ENCODE measurements at places on chromosomes 16 and 17.
A peak's percentile ranks its signal among the peaks of the same experiment; 100 is the strongest.

GRCh38 chr16:14289692-14290340 is 218.7 kb downstream of the MRTFB start:
- DNase-seq: peak; percentile 31

DNA sequence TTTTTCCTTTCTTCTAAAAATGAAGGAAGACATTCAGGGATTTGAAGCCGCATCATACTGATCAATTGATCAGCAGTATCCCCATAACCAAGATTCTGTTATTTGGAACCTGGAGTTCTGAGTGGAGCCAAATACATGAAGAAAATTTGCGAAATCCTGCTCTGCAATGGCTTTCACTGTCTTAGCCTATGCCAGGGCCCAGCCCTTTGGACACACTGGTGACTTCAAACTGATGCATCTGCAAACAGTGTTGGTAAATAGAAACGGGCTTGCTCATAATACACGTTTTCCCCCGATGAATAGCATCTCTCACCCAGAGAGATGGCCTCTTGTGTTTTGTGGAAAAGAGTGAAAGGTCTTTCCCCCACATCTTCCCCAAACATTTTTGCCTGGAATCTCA is 87.6 kb upstream of the TOX3 start:
- no peak for DNase-seq

GRCh38 chr17:34847938-34848337 is 113.3 kb downstream of the CCT6B start:
- no peak for DNase-seq

DNA sequence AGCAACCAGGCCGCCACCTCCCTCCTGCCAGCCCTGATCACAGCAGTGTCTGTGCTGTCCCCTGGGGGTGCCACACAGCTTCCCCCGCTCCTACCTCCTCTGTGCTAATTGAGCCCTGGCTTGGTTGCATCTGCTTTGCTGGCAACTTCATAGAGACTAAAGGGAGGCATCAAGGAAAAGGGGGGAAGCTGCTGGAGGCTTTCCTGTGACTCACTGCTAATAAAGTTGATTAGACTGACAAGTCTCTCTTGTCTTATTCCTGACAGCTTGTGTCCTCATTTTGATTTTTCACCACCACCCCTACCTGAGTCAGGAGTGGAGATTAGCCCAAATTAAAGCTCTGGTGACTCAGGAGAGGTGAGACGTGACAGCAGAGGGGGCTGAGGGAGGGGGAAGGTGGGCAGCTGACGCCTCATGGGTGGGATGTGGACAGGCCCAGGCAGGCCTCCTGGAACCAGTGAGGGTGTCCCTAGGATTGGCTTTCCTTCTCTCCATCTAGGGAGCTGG is 310.0 kb downstream of the CBLN1 start:
- peak; percentile 29 for DNase-seq

DNA sequence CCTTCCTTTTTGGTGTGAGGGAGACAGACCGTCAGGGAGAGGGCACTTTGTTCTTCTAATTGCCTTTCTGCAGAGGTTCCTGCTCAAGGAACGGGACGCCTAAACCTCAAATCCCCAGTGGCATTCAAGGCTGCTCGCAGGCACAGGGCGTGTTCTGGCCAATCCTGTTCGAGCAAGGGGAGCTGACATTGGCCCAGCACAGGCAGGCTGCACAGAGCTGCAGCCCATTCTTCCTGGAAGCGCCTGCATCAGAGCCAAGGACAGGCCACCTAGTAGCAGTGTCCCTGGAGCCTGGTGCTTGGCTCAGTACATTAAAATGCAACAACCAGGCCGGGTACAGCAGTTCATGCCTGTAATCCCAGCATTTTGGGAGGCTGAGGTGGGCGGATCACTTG is 72.2 kb upstream of the CREBBP start:
- no peak for DNase-seq

DNA sequence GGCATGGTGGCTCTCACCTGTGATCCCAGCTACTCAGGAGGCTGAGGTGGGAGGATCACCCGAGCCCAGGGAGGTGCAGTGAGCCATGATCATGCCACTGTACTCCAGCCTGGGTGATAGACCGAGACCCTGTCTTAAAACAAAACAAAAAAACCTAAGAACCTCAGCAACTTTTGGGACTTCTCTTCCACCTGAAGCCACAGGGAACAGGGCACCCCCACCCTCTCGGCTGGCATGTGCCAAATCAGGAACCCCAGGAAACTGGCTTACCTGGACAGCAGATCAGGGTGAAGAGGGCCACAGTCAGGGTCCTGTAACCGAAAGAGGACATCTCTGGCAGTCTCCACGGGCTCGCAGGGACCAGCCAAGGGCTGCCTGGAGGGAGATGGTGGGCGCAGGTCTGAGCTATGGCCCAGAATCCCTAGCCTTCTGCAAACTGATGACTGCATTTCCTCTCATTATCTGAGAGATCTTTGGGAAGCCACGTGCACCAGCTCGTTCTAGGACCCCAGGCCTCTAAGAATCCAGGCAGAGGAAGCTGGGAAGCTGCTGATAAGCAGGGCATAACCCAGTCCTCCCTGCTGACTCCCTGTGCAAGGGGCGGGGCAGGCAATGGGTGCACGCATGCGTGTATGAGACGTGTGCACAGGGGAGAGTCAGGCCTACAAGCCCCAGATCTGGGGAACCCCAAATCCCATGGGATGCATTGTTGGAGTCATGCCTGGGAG is 8.4 kb downstream of the PRR29 start:
- no peak for DNase-seq

GRCh38 chr16:14672403-14672971 is 21.6 kb downstream of the PLA2G10 start:
- no peak for DNase-seq

DNA sequence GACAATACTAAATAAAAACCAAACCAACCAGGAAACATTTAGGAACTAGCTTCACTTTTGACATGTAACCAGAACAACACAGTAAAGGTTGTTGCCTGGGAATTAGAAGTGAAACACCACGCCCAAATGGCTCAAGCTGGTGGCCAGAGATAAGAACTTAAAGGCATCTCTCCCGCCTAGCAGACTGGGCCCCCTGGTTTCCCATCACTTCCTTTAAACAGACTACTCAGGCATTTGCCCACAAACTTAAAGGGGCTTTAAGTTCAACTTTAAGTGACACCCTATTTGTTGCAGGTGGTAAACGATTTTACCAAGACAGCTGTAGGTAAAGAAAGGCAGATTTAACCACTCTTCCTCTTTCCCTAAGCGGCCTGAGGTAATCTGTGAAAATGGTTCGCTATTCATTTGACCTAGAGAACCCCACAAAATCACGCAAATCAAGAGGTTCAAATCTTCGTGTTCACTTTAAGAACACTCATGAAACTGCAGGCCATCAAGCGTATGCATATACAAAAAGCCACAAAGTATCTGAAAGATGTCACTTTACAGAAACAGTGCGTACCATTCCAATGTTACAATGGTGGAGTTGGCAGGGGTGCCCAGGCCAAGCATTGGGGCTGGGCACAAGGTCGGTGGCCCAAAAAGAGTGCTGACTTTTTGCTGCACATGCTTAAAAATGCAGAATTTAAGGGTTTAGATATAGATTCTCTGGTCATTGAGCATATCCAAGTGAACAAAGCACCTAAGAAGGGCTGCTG is 40.8 kb upstream of the BPTF start:
- no peak for DNase-seq

- DNase-seq: peak; percentile 9
These were observed 17.6 kb upstream of the SP2 start for GRCh38 chr17:47878203-47879027.

- DNase-seq: peak; percentile 91
These were observed 658 bp downstream of the TNFRSF12A start for GRCh38 chr16:3020604-3021448.

GRCh38 chr17:17917394-17917793 is 54.8 kb downstream of the TOM1L2 start:
- DNase-seq: no peak

- DNase-seq: no peak
These were observed 18.1 kb downstream of the TRPV2 start for GRCh38 chr17:16433514-16433913.

DNA sequence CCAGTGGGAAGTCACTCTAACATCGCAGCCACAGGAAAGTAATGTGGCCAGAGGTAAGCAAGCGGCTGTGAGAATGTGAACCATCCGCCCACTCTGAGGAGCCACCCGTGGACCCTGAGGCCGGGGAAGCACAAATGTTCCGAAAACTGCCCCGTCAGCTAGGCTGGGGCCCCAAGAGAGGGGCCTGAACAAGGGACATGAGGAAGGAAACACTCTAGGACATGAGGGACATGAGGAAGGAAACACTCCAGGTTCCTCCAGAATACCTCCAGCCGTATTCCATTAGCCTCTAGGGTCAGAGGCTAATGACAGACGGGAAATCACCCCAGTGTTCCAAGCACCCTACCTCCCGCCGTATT is 317 bp downstream of the TEFM start:
- DNase-seq: no peak

DNA sequence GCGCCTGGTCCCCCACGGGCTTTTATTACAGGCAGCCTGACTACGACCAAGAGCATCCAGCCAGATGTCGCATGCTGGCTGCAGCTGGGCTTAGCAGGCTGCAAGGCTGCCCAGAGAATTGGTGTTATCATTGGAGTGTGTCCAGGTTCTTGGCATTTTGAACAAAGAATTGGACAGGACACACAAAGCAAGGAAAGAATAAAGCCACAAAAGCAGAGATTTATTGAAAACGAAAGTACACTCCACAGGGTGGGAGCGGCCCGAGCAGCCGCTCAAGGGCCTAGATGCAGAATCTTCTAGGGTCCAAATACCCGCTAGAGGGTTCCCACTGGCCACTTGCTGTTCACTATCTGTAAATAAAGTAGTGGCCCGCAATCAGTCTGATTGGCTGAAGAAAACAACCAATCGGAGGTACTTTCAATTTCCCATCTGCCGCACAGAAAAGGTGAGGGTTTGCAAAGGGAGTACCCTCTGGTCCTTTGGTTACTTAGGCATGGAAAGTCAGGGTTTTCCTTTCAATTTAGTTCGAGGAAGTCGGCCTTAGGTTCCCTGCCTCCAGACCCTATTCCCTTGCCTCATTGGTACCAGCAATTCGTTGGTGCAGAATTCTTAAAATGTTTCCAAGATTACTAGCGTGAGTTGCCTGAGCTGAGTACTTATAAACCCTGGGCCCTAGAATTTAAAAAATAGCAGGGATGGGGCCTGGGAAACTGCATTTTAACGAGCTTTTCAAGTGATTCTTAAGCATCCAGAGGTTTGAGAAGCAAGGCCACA is 38.5 kb upstream of the CNEP1R1 start:
- no peak for DNase-seq

GRCh38 chr17:43385046-43385831 is 13.6 kb upstream of the ARL4D start:
- no peak for DNase-seq

DNA sequence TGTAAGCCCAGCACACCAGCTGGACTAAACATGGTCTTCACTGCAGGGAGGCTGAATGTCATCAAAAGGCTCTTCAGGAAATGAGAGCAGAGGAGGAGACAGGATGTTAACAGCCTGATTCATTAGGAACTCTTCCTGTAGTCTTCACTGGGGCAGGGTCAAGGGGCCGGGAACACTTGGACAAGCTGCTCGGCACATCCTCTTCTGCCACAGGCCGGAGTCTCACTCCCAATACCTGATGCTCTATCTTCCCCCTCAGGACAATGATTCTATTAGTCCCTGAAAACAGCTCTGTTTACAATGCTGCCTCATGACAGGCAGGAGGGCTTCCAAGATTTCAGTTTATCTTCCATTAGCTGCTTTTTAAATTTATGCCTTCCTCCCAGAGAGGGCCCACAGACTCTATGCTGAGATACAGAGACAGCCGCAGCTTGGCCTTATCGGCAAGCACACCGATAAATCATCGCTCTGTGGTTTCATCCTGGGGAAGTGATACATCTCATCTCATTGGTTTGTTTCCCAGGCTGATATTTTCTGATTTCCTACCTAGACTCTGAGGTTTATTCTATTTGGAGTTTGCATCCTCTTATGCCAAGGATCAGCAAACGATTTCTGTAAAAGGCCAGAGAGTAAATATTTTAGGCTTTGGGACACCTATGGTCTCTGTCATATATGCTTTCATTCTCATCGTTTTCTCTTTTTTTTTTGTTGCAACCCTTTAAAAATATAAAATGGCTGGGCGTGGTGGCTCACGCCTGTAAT is 214.0 kb upstream of the ASIC2 start:
- peak; percentile 81 for DNase-seq

DNA sequence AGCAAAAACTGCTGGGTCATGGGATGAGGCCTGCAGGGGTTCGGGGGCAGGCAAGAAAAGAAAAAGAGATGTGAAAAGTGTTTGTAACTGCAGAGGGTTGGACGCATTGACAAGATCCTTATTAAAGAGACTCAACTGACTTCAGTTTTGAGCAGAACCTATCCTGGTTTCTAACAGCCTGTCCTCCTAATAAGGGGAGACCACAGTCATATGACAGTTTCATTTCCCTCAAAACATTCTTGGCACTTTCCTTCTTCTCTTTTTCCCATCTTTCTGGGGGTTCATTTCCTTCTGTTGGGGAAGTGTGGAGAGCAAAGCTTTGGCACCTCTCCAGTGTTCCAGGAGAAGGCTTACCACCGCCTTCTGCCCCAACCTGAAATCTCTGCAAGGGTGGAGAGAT is 118.5 kb downstream of the MAF start:
- no peak for DNase-seq

Measured in NCI-H226 (cell line).